Bronchial epithelial cell (primary cell): ENCODE measurements at places on chromosomes 4 and X.
A peak's percentile ranks its signal among the peaks of the same experiment; 100 is the strongest.

DNA sequence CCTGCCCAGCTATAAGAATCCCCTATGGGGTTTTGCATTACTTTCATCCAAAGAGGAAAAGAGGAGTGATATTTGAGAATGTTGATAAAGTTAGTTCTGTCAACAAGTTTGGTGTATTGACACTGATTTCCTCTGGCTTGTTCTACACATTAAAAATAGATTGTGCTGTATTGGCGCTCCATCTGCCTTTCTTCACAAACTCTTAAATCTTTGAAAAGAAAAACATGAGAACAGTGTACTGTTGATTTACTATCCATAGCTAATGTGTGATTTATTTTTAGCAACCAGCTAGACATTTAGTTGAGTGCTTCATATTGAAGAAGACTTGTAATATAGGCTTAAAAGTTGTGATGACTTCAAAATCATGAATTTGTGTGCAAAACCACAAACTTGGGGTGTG, 261.2 kb upstream of the ANKRD50 start:
- no peak for DNase-seq

DNA sequence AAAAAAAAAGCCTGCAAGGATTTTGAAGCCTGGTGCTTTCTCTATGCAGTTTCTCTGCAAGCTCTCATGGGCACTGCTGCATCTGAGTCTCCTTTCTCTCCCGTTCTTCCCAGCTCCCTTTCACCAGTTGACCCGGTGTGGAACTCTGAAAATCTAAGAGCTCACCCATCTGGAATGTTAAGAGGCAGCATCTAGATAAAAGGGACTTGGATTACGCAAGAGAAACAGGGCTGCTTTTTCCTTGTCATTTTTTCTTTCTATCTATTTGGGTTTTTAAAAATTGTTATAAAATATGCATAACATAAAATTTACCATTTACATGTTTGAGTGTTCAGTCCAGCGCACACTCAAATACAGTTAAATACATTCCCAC, 95.2 kb upstream of the RPS6KA3 start:
- DNase-seq = peak; percentile 40

DNA sequence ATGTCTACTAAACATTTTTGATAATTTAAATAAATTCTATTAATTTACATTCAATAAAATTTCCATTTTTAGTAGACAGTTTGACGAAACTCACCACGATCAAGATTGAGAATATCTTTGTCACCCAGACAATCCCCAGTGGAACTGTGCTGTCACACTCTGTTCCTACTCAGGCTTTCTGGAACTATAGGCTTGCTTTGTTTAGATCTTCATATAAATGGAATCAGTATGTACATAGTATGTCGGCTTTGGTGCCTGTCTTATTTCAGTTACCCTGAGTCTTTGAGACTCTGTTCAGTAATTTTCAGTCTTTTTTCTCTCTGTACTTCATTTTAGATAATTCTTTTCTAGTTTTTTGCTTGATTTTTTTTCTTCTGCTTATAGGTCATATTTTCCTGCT, 163.5 kb upstream of the EMCN start:
- no peak for DNase-seq

GRCh38 chrX:30302956-30303355, 6.2 kb downstream of the NR0B1 start:
- peak; percentile 57 for DNase-seq

- DNase-seq = no peak
Observed at GRCh38 chrX:134544513-134545151, 84.7 kb downstream of the HPRT1 start.

DNA sequence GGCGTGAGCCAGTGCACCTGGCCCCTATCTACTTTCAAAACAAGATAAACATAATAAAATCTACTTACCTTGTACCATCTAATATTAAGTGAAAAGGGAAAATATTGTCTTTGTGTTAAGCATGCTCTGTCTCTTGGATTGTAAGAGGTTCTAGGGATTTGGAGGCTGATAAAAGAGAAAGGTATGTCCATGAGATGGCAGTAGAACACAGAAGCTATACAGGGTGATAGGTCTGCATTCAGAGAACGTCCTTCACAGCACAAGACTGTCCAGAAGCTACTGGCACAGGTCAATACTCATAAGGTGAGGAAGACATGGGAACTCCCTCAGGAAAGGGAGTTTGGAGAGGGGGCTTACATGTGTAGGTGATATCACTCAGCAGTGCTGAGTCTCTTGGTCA, 135.5 kb downstream of the TMEM47 start:
- DNase-seq = peak; percentile 38

GRCh38 chr4:64305565-64306254, 103.5 kb downstream of the TECRL start:
- no peak for DNase-seq

DNA sequence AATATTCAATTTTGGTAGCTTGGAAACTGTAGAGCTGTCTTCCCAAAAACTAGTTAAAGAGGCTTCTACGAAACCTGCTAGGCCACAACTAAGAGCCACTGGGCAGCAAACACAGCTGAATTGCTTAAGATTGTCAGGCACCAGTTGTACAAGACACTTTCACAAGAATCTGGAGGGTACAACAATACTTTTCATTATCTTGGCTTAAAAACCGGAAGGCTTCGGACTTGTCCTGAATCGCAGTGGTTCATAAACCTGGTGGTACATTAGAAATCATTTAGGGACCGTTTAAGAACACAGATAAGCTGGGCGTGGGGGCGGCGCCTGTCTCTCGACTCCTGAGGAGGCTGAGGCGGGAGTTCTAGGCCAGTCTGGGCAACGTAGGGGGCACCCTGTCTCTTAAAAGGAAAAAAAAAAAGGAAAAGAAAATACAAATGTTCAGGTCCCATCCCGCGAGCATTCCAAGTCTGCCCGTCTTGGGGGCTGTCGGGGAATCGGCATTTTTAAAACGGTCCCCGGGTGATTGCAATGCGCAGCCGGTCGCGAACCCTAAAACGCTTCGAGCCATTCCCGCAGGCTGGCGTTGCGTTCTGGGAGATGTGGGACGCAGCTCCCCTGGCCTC, 763 bp downstream of the PYURF start:
- DNase-seq = peak; percentile 37

DNA sequence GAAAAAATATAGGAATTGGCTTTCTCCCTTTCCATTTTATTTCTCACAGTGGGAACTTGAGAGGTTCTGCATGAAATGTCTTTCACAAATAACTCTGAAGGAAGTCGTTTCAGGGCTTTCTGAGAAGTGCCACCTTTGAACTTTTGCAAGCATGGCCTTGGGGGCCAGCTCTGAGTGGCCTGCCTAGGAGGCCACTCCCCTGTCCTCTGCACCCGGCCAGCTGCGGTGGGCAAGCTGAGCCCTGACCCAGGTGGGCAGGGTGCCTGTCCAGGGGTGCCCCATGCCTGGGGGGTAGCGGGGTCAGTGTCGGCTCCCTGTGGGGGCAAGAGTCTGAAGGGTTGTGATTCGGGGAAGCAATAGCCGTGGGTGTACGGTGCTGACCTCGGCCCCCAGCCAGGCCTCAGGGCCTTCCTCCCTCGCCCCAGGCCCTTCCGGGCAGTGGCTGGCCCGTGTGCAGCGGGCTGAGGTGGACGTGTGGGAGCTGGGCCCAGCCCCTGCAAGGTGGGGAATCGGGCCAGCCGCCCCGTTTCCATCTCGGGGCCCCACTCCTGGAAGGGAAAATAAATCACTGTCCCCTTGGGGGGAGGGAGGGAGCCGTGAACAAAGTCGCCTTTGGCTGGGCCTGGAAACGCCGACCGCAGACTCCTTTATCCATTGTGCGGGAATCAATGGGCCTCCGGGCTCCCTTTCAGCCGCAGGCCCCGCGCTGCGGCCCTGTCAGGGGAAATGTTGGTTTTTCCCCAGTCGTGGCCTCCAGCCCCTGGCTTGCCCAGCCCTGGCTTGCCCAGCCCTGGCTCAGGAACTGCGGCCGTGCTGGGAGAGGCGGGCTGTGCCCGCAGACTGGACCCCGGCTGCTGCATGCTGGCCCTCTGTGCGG, 3.1 kb downstream of the FGFRL1 start:
- DNase-seq = no peak

DNA sequence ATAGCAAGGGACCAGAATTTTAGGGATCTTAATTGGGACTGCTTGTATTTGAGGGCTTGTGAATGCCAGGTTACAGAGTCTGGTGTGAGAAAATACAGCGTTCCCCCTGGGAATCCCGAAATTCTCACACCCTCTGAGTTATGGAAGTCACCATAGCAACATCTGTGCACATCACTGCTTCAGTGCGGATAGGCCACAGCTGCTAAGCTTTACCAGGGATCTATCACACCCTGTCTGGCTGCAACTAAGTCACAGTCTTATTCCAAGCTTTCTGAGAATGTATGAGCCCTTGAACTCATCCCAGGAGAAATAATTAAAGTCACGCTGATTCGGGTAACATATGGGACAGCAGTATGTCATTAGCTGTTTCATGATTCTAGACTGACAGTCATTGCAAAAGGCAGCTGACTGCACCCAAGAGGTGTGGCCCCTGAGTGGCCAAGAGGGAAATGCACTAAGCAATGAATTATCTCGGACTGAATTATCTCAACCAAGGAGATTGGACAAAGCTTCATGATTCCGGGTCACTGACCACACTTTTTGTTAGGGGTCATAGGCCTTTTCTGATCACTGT, 46.7 kb upstream of the BTC start:
- DNase-seq = no peak

DNA sequence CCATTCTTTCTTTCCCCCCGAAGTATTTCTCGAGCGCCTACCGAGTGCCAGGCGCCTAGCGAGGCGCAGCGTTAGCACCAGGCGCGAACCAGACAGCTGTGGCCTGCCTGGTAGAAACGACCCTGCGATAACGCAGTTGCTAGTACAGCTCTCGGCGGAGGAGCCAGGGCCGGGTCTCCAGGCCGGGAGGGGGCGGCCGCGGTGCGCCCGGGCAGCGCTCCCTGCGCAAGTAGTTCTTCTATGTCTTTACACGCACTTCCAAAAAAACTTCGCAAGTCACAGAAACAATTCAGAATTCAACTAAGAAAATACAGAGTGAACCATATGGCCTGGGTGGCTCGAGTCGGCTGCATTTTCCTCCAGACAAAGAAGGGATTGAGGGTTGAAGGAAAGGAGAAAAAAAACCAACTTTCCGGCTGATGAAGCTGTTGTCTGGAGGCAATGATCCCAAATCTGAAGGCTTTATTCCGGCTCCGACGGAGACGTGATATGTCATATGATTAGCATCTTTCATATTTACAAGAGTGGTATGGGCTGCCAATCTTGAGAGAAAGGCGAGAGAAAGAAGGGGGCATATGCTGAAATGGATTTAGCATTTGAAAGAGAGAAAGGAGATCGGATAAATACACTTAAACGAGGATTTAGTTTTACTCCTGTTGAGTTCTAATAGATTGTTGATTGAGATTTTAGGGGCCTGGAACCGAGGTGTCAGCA, 7.2 kb upstream of the NEUROG2 start:
- DNase-seq = no peak

DNA sequence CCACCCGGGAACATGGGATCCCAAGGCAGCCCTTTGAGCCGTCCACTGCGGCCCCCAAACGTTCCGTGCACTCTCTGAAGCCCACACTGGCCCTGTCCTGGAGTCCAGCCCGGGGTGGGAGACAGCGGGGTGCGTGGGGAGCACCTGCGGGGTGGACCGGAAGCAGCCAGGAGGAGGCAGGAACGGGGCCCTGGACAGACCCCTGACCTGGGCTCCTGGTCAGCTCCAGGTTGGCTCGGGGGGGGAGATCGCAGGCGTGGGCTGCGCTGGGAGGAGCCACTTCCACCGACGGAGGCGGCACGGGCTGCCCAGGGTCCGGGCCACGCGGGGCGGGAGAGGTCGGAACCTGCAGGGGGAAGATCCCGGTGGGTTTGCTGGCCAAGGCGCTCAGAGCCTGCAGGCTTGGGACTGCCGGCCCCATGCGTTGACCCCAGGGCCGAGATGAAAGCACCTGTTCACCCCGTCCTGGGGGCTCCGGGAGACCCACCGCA, 5.7 kb upstream of the PLCXD1 start:
- no peak for DNase-seq

DNA sequence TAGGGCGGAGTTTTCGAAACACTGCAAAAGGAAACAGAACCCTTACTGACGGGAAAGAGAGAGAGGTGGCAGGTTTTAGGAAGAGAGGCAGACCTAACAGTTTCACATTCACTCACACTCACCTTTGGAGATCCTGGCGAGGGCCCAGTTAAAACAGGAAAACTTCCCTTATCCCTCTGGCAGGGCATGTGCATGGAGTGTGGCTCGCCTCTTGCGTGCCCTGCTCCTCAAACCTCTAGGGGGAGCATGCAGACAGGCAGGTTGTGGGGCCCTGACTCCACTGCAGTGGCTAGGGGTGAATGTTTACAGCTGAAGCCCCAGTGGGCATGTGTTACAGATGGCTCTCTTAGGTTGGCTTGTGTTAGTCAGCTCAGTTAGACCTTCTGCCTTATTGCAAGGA, 451.5 kb downstream of the UBE2NL start:
- DNase-seq = no peak

GRCh38 chrX:26783512-26784225, 567.7 kb downstream of the MAGEB5 start:
- DNase-seq = peak; percentile 0

GRCh38 chr4:61663310-61663709, 463.2 kb downstream of the ADGRL3 start:
- no peak for DNase-seq

DNA sequence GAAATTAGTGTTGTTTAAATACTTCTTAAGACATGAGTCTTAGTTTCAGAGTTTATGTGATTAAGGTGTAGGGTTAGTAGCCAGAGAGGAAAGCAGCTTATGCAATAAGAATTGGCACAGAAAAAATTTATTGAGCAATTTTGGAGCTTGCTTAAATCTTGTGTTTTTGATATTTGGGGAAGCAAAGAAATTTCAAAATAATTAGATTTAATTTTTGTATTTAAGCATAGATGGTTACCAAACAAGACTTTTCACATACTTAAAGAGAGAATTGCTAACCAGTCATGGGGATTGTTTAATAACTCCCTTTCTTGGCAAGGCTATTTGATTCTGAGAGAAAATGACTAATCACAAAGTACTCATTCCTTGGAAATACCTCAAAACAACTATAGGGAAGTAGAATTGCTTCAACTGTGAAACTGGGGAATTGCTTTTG, 202.0 kb upstream of the GRID2 start:
- peak; percentile 72 for DNase-seq

DNA sequence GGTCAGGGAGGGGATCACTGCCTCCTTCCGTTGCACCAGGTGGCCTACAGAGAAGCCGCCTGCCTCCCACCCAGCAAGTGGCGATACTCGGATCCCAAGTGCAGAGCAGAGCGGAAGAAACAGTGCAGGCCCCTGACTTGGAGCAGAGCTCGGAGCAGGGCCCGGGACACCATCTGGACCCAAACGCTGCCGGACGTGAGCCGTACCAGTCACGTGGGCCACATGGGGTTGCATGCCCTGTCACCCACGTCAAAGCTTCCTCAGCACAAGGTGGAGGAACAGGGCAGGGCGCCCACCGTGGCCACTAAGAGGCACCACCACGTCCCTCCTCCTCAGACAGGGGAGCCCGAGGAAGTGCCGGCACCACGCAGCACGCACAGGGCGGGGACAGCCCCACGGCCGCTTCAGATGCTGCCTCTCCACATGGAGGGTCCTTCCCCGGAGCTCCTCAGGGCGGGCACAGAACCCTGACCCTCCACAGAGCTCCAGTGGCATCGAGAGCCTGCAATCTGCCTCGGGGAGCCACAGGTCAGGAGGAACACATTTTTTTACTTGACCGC, 18.7 kb downstream of the ZFYVE28 start:
- DNase-seq = no peak
